DMS 273 treated with DMSO at 0.1 percent for 48 hours (cell line): ENCODE measurements at places on chromosomes 7 and 10.

DNA sequence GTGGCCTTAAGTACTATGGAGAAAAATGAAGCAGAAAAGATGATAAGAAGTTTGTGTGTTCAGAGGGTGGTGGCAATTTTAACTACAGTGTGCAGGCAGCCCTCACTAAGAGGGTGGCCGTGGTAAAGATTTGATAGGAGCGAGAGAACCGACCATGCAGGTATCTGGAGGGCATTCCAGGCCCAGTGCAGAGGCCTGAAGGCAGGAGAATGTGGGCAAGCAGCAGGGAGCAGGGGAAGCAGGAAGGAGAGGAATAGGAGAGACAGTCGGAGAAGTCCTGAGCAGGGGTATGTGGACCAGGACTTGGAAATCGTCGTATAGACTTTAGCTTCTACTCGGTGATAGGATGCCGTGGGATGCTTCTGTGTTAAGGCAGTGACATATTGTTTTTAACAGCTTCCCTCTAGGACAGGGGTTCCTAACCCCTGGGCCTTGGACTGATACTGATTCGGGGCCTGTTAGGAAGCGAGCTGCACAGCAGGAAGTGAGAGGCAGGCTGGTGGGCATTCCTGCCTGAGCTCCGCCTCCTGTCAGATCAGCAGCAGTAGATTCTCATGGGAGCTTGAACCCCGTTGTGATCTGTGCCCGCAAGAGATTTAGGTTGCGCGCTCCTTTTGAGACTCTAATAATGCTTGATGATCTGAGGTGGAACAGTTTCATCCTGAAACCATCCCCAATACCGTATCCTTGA is 227.2 kb downstream of the CCDC3 start:
- DNase-seq: no peak

GRCh38 chr7:1667566-1668395 is 2.3 kb upstream of the ELFN1 start:
- no peak for DNase-seq

DNA sequence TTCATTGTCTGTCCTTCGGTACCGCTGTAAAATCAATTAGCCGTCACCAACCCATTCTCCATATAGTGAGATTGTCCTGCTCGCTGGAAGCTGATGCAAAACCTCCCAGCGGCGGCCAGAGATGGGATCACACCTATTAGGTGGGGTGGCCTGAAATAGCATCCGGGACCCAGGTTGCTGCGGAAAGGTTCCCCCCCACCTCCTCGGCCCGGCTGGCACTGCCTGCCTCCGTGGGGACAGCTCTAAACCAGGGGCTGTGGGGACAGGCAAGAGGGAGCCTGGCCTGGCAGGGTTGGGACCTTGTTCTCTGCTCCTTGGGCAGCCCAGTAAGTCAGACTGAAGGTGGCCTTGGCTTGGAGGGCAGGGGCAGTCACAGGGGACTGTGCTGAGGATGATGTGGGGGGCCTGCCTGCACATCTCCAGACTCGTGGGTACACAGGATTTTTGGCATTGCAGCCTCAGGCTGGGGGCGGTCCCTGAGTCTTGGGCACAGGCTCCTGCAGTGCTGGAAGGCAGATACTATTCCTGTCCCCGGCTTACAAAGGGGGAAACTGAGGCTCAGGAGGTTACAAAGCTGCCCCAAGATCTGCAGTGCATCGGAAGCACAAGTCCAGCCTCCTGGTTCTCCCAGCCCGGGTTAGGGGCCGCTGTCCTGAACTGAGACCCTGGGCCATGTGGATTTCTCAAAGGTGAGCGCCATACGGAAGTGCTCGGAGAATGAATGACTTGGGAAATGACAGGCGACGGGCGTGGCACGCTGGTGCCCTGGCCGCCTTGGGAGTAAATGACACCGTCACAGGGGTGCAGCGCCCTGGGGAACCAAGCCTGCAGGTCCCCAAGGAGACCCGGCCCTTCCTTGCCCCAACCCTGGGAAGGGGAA is 65.6 kb downstream of the UNCX start:
- no peak for DNase-seq

DNA sequence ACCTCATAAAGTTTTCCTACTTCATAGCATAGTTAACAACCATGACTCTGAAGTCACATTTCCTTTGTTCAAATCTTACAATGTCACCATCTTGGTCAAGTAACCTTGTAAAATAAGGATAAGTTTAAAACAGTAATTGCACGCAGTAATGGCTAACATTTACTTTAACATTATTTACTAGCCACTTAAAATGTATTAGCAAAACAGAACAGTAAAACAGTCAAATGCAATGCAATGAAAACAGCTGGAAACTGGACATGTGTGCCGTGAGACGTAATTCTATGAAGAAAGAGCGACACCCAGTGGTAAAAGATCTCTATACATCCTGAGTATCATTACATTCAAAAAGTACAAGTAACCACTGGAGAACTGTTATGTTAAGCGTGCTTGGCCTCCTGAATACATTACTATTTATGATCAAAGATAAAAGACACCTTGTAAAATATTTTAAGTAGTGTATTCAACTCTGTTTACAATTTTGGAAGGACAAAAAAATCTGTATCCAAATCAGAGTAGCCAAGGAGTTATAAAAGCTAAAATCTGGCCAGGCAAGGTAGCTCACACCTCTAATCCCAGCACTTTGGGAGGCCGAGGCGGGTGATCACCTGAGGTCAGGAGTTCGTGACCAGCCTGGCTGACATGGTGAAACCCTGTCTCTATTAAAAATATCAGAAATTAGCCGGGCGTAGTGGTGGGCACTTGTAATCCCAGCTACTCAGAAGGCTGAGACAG is 27.2 kb downstream of the ATE1 start:
- peak; percentile 38 for DNase-seq

DNA sequence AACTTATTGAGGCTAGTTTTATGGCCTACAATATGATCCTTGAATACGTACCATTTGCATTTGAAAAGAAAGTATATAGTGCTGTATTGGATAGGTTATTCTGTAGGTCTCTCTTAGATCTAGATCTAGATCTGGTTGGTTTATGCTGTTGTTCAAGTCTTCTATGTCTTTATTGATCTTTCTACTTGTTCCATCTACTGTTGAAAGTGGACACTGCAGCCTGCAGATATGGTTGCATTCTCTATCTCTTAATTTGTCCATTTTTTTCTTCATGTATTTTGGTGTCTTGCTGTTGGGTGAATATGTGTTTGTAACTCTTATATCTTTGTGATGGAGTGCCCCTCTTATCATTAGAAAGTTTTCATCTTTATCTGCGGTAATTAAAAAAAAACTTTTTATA is 139.4 kb upstream of the PCDH15 start:
- DNase-seq: no peak
